ENCODE measurements at places on chromosomes 11 and 22.

GRCh38 chr22:32335471-32335870, 22.2 kb upstream of the RFPL3 start:
- no peak for DNase-seq

- no peak for DNase-seq
These were observed 20.6 kb upstream of the DDI1 start for GRCh38 chr11:104015649-104016415.

DNA sequence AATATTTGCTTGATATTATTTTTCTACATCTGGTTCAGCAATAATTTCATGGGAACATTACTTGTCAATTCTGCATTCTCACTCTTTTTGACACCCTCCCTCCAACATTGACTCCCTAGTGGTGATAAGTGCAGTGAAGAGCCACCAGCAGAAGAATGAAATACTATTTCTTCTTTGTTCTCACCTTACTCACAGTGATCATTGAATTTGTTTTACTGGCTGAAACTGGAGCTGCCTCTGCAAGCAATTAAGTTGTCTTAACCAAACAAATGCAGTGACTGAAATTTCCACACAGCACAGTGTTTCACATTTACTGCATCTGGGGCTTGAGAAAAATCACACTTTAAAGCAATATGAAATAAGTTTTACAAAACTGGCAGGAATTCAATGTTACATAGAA, 189.8 kb downstream of the JRKL start:
- DNase-seq = no peak

- DNase-seq = no peak
These were observed 1.4 kb downstream of the GNB1L start for GRCh38 chr22:19853058-19853878.

GRCh38 chr22:31891366-31892079, 52.8 kb upstream of the YWHAH start:
- no peak for DNase-seq

GRCh38 chr22:50267591-50268390, 2.4 kb downstream of the MAPK11 start:
- no peak for DNase-seq

DNA sequence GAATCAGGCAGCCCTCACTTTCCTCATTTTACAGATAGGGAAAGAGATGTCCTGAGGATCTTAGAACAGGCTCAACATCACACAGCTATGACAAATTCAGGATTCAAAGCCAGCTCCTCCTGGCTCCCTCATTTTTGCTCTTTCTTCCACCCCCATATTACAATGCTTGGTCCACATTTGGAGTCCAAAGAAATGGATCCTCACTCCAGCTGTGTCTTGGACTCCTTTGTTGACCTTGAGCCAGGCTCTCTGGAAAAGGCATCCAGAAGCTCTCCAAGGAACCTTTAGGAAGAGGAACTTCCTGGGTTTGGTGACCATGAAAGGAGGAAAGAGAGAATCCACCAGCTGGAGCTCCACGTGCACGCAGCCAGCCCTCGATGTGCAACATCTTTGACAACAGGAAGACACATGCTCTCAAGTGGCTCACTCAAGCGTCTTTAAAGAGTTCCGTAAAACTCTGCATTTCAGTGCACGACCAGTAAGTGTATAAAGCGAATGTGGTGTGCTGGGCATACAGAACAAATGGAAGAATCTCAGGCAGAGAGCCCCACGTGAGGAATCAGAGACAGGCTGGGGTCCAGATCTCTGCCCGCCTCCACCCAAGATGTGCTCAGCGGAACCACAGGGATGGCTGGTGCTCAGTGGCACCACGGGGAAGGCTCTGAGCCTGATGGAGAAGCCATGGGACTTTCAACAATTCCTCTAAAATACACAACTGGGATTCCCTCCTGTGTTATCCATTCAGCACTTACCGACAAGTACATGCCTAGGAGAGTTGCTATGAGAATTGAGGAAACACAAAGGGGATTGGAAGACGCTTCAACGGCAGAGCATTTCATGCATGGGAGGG, 48.4 kb downstream of the ISX start:
- DNase-seq = no peak

- DNase-seq = no peak
These were observed 356.2 kb downstream of the METTL15 start for GRCh38 chr11:28464252-28464867.

All from activated gamma-delta T cell treated with anti-CD3 and anti-CD28 coated beads, Interleukin-2, amount 50 U/mL, for 16 hours (primary cell).